ENCODE measurements at places on chromosomes 3 and 15.

DNA sequence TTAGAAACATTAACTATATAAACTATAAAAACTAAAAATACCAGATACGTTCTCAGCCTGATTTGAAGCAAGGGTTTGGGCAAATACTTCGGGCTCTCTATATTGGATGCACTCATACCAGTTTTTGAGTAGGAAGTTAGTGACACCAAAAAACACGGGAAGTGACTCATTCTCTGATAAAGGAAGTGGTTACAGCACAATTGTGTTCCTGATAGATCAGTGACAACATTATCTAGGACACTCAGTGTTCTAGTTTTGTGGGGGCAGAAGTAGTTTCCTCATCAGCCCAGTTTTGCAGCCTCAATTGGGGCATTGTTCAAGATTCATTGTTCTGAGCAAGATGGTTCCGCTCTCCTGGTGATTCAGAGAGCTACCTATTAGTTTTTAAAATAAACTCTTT lies 469.6 kb upstream of the DPPA4 start:
- DNase-seq = peak; percentile 24

- no peak for DNase-seq
Measured at GRCh38 chr15:68525815-68526214, 53.0 kb upstream of the CORO2B start.

GRCh38 chr3:154684021-154684420 lies 254.0 kb upstream of the GPR149 start:
- no peak for DNase-seq

GRCh38 chr3:42148982-42149432 lies 57.9 kb downstream of the TRAK1 start:
- DNase-seq = no peak

- DNase-seq = peak; percentile 47
Measured at GRCh38 chr15:65583701-65584100, 27.2 kb downstream of the INTS14 start.

GRCh38 chr3:125023833-125024555 lies 31.8 kb downstream of the HEG1 start:
- DNase-seq = no peak

- no peak for DNase-seq
Measured at GRCh38 chr3:160006282-160007163, 17.9 kb downstream of the IL12A start.

All from activated naive CD8-positive, alpha-beta T cell treated with anti-CD3 and anti-CD28 coated beads for 36 hours (primary cell).